NCI-H1092 (cell line): ENCODE measurements at places on chromosomes 3 and 15.

DNA sequence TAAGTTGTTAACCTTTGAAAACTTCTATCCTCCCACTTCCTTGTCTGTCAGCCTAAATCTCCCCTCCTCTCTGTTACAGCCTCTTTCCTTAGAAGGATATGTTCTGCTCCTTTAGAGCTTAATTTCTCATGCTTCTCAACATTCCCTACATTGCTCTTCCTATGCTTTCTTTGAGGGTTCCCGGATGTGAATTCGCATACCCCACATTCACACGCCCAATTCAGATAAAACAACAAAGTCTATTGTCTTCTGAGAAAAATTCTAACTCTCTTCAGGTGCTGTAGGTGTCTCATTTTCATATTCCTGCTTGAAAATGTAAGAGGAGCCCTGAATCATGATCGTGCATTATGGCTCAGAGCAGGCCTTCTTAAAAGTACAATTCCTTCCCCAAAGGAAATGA lies 171.8 kb upstream of the DPH6 start:
- no peak for DNase-seq

- DNase-seq = no peak
Observed at GRCh38 chr3:34408088-34408487, 609.7 kb downstream of the PDCD6IP start.

- DNase-seq = no peak
Observed at GRCh38 chr15:62809968-62810260, 232.6 kb upstream of the TPM1 start.

DNA sequence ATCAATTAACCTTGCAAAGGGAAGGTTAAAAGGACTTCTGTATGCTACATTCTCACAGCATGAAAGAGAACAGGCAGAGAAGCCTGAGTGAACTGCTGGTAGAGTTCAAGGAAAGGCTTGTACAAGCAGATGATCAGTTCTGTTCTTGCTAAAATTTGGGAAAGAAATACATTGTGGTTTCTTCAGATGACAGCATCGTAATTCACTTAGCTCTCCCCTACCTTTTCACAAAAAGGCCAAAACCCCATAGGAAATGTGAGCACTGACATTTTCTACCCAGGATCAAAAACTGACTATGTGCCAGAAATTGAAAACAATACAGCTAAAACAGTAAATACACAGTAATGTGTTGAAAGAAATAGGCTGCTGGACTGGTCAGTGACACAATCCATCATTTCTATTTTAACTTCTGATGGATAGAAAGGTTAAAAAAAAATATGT lies 216.4 kb downstream of the DPH6 start:
- DNase-seq = no peak

DNA sequence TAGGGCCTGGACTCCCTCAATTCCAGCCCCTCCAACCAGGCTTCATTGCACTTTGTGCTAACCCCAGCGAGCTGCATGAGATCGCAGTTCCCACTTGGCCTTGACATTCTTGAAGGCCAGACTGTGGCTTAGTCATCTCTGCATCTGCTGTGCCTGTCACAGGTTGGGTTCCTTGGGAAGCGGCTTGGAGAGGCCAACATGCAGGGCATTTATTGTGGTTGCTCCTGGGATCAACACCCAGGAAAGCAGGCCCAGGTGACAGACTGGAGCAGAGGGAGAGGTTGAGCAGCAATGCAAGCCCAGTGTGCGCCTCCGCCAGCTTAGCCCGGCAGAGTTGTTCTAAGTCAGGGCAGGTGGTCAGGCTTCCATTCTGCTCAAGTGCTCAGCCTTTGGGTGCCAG lies 10.5 kb downstream of the ABCF3 start:
- no peak for DNase-seq

DNA sequence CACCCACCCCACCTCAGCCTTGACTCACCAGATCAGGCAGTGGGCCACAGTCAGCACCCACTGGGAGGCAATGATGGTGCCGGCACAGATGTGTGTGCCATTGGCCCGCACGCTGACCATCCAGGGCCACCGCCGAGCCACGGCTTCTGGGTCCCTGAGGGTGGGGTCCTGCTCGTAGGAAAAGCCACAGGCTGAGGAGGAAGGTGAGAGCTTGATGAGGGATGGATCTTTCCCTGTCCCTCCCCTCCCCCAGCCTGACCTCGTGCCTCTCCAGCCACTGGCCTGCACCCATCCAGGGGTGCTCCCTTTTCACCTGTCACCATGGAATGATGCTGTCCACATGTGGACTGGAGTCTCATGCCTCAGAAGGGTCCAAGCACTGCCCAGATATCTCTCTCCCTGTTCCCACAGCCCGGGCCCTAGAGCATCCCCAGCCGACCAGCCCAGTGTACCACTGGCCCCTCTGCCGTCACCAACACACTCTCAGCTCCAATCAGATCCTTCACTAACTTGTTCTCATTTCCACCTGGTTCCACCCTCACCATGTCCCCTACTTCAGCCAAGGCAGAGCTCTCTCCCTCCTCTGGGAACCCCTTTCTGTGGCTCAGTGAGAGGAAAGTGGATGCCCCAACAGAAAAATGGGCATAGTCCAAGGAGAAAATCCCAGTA lies 2.0 kb downstream of the PRSS50 start:
- DNase-seq = no peak

DNA sequence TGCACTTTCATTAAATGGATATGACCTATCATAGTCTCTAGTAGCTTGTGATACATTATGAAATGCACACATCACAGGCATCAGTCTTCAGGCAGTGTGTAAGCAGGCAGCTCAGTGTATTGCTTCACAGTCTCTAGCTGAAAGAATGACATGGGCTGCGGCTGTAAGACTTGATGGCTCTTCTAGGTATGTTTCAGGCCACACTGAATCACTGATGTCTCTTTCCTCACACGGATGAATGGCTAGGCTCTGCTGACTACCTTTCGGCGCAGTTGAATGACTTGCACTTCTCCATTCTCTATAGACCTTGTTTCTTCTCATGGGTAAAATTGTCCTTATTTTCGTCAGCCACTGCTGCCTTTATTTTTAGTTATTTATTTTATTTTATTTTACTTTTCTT lies 15.4 kb downstream of the APH1B start:
- DNase-seq = no peak
